ENCODE measurements at places on chromosomes 7 and 10.

GRCh38 chr10:86252079-86252478 is 114.5 kb downstream of the GRID1 start:
- no peak for DNase-seq

DNA sequence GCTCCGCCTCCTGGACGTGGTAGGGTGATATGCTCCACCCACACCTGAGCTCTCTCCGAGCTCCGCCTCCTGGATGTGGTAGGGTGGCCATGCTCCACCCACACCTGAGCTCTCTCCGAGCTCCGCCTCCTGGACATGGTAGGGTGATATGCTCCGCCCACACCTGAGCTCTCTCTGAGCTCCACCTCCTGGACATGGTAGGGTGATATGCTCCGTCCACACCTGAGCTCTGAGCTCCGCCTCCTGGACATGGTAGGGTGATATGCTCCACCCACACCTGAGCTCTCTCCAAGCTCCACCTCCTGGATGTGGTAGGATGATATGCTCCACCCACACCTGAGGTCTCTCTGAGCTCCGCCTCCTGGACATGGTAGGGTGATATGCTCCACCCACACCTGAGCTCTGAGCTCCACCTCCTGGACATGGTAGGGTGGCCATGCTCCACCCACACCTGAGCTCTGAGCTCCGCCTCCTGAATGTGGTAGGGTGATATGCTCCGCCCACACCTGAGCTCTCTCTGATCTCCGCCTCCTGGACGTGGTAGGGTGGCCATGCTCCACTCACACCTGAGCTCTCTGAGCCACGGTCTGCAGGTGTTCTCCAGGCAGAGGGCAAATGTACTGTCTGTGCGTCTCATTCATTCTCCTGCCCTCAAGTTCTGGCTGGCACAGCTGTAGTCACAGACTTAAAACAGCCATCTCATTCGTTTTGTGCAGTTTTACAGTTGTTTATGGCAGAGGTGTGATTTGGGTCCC is 252.4 kb downstream of the DIP2C start:
- DNase-seq = no peak

DNA sequence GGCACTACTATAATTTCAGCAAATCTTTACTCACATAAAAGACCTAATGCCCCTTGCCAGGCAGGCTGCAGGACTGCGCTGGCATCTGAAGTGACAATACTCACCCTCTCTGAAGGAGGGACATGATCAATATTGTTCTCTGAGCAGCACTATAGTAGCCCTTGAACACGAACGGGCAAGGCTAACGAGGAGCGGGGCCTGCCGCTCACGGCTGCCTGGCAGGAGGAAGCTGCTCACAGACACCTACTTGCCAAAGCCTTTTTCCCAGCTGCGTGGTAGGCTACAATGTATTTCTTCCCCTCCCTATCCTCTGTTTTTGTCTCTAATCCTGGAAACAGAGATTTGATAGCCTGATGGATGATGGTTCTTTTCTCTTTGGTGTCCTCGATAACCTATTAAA is 19.9 kb downstream of the PUS7 start:
- no peak for DNase-seq

- DNase-seq = no peak
These were observed 141.3 kb downstream of the SUGCT start for GRCh38 chr7:40276061-40276460.

DNA sequence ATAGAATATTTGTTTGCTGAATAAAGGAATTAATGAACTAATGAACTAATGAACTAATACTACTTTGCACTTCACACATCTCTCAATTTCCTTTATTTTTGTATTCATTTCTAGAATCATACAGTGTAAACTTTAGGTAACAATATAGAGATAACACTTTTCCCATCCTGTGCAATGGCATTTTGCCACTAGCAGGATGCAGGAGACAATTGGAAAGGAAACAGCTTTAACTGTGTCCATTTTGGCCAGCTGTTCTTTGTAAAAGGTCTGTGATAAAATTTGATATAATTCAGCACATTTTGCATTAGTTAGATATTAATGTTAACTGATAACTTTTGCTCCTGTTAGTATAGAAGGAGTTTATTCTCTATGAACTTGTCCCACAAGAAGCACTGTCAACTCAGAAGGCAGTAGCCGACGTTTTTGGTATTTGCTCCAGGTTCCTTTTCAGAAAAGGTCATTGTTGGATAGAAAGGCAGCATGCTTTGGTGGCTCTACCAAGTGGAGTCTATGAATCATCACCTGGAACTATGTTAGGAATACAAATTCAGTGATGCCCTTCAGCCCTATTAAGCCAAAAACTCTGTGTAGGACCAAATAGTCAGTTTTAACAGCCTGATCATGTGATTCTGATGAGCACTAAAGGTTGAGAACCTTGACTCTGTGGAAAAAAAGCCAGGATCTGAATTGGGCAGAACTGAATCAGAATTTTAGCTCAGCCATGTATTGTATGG is 86.6 kb downstream of the NRG3 start:
- DNase-seq = no peak

DNA sequence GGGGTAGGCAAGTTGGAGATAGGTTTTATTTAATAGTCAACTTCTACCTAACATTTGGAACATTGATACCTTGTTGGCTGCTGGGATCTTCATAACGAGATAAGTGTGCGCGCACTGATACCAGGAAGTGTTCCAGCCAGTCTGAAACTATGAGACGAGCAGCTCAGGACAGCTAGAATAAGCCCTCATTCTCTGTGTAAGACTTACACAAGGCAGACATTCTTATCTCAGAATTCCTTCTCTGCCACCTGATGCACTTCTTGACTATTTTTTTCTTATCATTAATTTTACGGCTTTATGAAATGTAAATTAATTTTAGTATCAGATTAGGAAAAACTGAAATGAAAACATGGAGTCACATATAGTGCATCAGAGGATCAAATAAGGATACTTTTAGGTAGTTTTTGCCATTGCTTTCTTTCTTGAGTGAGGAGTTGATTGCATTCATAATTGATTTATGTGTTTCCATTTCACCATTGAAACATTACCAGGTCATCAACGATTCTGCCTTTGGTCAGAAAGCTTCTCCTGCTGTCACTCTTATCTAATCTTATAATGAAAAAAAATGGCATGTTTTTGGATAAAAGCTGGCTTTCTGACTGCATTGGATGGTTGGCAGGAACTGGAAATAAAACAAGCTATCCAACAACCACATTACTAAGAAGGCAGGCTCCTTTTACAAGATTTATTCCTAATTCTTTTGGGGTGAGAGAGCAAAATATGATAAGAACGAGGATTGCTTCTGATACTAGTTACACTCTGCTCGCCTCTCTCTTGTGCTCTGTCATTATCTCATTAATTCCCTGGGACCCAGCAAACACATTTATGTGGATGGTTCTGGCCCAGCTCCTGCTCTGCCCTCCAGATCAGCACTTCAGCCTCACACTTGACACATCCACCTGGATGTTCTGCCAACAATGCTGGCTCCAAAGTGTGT is 40.4 kb upstream of the ABCB5 start:
- DNase-seq = no peak

Data from CD4-positive, alpha-beta T cell treated with Interleukin-15 for 4 hours (primary cell).